ENCODE measurements at places on chromosomes 2 and 18.

DNA sequence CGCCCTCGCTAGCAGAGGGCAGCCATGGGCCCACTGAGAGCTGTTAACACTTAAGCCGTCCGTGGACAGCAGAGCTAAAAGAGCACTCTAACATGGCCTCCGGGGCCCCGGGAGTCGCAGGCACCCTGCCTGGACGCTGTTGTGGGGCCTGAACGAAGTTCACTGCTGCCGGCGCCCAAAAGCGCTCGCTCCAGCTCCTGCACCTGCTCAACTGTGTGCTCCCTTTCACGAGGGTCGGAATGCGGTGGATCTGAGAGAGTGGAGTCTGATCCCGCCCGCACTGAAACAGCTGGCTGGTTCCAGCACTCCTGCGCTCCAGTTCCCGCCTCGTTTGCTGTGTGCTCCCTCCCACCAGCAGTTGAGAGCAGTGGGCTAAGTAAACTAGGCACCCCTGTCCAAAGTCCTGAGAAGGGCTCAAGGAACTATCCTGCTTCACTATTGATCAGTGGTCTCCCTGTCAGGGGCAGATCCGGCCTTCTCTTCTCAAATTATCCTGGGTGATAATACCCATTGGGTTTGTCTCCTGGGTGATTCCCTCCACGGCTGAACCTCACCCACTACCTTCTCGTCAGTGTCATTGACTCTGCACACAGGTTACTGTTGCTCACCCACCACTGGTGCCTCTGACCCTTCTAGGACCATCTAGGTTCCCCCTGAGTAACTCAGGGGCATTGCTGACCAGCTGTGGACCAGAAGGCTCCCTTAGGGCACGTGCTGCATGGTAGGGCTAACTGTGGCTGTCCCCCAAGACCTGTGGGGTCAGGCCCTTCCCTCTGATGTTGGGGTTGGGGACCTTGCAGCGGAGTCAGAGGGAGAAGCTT lies 23.5 kb downstream of the B3GNT7 start:
- no peak for DNase-seq

DNA sequence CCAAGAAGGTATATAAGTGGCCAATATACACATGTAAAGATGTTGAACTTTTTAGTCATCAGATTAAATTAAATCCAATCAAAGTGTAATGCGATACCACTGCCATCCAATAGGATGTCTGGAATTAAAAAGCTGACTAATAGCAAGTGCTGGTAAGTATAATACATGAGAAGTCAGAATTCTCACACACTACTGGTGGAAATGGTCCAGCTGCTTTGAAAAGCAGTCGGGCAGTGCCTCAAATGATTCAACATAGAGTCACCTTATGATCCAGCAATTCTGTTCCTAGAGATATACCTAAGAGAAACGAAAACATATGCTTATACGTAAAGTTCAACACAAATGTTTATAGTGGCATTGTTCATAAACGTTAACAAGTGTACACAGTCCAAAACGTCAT lies 124.1 kb upstream of the MYT1L start:
- DNase-seq: no peak

DNA sequence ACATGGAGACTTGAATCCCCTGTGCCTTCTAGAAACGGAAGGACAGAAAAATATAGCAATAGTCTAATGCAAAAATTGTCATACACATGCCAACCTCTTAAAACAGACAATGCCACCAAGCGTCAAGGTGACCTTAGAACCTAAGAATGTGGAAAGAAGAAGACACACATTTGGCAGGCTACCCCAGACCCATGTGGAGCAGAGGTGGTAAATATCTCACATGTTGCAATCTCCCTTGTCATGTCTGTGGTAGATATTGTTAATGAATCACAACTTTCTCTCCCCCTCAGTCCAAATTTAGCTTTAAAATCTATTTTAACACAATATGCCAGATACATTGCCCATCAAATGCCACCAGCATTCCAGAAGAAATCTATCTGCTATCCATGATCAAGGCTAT lies 137.4 kb downstream of the HNMT start:
- no peak for DNase-seq

DNA sequence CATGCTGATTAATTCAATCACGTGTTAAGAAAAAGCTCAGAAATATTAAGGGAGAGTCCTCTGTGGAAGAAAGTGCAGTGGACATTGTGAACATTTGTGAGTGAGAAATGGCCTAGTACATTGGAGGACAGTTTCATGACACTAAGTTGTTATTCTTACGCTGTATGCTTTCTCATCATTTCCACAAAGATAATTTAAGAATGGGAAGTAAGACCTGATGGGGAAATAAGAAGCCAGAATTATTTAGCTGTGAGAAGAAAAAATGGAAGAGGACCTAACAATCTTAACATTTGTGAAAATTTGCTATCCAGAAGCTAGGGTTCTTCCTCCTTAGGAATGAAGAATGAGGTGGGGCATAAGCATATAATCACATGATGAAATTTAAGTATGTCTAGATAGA lies 15.2 kb upstream of the RAPH1 start:
- no peak for DNase-seq

GRCh38 chr2:71782323-71782722 lies 329.0 kb downstream of the DYSF start:
- DNase-seq: no peak

DNA sequence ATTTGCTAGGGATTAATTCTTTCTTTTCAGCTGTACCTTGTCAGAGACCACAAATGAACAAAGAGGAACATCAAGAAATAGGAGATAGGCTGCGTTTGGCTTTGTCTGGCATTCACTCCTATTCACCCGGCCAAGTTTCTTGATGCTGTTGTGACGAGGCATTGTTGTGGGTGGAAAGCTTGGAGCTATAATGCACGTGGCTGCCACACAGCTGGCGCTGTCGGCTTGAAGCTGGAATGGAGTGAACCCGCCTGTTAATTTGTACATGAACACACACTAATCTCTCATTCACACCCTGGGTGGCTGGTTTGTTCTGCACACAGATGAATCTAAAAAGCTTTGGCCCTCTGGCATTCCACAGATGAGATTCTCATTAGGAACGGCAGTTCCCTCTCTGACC lies 274.9 kb upstream of the GYPC start:
- no peak for DNase-seq

DNA sequence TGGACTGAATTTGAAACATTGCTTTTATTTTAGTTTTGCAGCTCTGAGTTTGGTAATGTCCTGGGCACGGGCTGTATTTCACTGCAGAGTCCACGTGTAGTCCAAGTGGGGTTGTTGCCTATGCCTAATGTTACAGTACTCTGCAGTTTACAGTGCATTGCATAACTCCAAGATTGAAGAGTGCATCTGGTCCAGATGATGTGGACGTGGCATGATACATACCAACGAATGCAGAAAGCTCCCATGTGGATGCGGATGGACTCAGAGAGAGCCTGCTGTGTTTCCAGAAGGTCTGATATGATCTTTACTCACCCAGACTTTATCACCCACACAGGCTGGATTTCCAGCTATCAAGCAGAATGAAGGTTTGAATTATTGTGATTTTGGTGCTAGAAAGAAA lies 44.4 kb upstream of the CCDC68 start:
- no peak for DNase-seq

- DNase-seq: no peak
These were observed 67.1 kb downstream of the ITGB1BP1 start for GRCh38 chr2:9356261-9356660.

DNA sequence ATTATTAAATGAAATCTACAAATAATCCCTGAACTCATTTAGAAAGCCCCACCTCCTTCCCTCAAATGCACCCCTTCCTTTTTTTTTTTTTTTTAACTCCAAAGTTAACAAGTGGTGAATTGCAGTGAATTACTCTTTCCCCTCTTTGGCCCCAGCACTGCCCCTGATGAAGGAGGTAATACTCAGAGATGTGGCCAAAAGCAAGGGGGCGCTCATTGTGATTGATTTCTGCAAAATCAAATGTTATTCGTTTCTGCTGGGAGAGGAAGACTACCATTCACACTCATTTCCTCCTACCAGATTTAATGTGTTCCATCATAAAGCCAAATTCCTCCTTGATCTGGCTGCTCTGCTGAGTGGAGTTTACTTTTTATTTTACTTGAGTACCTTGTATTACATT lies 259.4 kb downstream of the GPD2 start:
- no peak for DNase-seq

GRCh38 chr2:56183643-56184499 lies at the start of gene CCDC85A:
CCDC85A (plus strand) TSS chr2:56183990; CDS start chr2:56184625, 635 bp downstream.
- DNase-seq: no peak

- peak; percentile 48 for DNase-seq
These were observed 784 bp downstream of the ROCK1 start for GRCh38 chr18:21110713-21111345.

GRCh38 chr2:242085941-242086621 lies 216.6 kb downstream of the RTP5 start:
- DNase-seq: no peak

GRCh38 chr2:231926761-231927565 lies 767 bp upstream of the NPPC start:
- no peak for DNase-seq

DNA sequence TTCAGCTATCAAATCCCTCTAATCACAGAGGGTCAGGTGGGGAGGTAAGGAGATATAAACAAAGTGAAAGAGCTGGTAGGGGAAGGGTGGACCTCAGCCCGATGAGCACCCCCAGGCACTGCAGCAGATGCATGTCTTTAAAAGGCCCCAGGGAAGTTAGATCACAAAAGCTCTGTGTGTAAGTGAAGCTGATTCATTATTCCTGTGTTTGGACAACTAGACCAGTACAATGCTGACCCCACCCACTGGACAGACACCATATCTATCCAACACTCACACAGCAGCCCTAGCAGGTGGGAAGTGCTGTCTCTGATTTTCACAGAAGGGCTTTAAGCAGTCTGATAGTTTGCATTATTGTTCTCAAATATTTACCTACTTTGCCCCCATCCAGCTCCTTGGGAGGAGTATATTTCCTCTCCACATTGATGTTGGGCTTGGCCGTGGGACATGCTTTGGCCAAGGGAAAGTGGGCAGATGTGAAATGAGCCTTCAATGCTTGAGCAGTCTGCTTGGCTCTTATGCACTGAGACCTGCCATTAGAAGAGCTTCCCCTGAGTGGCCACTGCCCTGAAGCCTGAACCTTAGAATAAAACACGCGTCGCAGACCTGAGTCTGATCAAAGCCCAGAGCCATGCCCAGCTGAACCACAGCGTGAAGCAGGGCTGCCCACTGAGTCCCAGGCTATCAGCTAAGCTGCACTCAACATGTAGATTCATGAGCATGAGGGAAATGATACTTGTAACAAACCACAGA lies 111.4 kb downstream of the COPS8 start:
- no peak for DNase-seq

GRCh38 chr2:231905026-231905425 lies 21.2 kb downstream of the NPPC start:
- no peak for DNase-seq

DNA sequence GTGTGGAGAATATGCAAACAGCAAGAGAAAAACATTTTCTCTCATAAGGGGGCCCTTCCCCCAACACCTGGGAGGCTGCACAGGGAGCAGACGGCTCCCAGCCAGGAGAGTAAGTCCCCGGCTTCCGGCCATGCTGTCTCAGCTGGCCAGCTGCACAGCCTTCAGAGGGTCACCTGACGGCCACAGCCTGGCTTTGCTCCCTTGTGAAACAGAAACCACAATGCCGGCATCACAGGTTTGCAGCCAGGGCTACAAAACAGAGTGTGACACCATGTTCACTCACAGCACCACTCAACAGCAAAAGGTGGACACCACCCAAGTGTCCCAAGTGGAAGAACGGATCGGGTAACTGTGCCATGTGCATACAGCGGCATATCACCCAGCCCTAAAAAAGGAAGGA lies 86.9 kb upstream of the GPC1 start:
- DNase-seq: no peak

DNA sequence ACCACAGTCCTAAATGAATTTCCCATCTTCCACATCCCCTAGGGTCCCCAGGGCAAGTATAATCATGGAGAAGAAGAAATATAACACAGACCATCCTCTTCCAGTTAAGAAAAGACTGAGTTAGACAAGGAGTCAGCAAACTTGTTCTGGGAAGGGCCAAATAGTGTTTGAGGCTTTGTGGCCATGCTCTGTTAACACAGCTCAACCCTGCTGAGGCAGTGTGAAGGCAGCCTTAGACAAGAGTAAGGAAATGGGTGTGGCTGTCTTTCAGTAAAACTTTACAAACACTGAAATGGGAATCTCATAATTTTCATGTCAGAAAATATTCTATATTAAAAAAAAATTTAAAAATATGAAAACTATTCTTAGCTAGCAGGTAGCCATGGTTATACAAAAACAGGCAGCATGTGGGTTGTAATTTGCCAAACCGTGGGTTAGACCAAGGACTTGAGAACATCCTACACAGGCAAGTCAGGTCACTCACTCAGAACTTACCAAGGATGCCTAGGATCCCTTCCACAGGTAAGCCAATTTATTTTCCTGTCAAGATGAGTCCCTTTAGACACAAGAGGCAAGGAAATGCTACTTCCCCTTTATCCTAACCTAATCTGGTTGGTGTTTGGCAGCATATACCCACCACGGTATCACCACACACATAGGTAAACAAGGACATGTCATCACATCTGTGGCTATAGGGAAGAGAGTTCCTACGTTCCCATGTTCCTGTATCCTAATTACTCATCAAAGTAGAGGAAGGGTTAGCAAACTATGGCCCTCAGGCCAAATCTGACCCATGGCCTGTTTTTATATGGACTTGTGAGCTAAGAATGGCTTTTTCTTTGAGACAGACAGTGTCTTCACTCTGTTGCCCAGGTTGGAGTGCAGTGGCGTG lies 31.9 kb downstream of the C2orf74 start:
- DNase-seq: no peak

DNA sequence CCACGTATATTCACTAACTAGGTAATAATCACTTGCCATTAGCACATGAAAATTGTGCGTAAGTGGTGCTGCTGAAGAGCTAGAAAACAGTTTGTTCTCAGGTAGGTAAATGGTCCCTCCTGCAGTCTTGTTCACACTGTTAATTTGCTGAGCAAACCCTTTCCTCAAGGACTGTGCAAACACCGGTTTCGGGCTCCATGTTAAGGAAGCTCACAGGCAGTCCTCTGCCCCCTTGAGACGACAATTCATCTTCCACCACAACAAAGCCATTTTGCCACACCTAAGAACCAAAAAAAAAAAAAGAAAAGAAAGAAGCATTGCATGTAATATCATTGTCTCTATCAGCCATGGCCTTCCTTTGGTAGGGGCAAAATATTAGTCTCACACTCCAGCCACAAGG lies 193.9 kb downstream of the BCL11A start:
- DNase-seq: no peak

DNA sequence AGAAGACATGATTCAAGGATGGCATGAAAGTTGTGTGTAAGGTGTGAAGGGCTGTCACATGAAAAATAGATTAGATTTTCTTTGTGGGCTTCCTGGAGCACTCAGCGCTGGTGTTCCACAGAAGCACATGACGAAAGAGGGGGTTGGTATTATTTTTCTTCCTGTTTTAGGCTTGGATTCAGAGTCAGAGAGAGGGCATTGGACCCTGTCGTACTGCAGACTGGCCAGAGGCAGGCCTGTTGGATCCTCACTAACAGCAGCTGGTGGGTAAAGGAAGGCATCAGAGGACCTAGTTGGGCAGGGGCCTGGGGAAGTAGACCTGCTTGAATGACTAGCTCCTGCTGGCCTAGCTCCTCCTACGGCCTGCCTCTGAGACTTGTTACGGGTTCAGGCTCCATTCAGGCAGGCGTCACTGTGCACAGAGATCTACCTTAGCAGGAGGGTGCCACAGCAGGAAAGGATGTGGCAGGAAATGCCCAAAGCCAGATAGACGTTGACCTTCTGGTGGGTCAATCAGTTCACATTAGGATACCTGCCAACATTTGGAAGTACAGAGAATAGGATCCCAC lies 13.1 kb downstream of the CTLA4 start:
- no peak for DNase-seq

- DNase-seq: no peak
These were observed 68.4 kb downstream of the MCFD2 start for GRCh38 chr2:46847185-46847710.
